RPMI7951 (cell line): ENCODE measurements at places on chromosomes 13 and 19. TPM values are rescaled to one million over a fixed set of nuclear protein-coding genes. Genes with fewer than 3 reads are reported as not detected.

DNA sequence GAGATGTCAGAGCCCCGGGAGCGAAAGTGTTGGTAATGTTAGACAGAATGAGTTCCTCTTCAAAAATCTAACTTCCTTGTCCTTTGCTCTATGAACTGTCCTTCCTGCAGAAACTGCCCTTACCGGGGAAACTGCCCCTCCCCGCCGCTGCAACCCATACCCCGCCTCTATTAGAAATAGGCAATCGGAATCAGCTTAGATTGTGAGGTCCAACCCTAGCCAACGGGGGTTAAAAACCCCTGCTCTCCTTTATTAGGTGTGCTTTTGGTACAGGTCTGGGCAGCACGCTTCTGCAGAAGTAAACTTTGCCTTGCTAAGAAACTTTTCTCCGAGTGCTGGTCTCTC, 11.5 kb upstream of the CAPNS1 start:
- peak; percentile 16 for DNase-seq

DCLK1 gene
- total RNA-seq, result 0.20 and 0.24 TPM in 2 replicates

- DNase-seq, result no peak
Observed at GRCh38 chr13:109281017-109281902, 505.1 kb downstream of the IRS2 start.

PRTN3 gene
- not detected in 2 replicates for total RNA-seq

PEX11G gene
- total RNA-seq, result 0.36 and 3.2 TPM in 2 replicates
